Activated T-helper 1 cell treated with anti-CD3 and anti-CD28 coated beads, Interleukin-12 subunit alpha, Interleukin-12 subunit beta, Interleukin-2, Interleukin-4 antibody, amounts not matched to agents 30 ng/mL and 10 ng/mL and 1 ng/mL, durations not matched to agents 14 hours and 24 hours and 36 hours (primary cell): ENCODE measurements at places on chromosomes 2 and 18.

DNA sequence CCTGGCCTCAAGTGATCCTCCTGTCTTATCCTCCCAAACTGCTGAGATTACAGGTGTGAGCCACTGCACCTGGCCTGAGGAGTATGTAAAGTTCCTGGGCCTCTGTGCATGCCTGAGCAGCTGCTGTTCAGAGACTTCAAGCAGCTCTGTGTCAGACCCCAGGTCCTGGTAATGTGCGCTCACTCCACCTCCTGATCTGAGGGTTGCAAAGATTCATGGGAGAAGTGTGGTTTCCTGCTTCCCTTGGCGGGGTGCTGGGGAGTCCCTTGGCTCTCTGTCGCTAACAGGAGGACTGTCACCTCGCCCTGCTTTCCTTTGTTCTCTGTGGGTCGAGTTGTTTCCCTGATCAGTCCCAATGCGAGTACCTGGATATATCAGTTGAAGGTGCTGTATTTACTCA, 8.6 kb upstream of the IL36A start:
- peaks cover 17% of the 10 kb centered on the region for H3K36me3 ChIP-seq
- H3K4me3 ChIP-seq, result peak overlapping the region; percentile 48
- DNase-seq, result peak; percentile 81

- H3K4me1 ChIP-seq, result no peaks in the 10 kb centered on the region
- no peaks in the 10 kb centered on the region for H3K27me3 ChIP-seq
- no peak for DNase-seq
- H3K36me3 ChIP-seq, result no peaks in the 10 kb centered on the region
- H3K27ac ChIP-seq, result no peak overlapping the region
Observed at GRCh38 chr18:55999641-56000040, 411.6 kb upstream of the TCF4 start.

DNA sequence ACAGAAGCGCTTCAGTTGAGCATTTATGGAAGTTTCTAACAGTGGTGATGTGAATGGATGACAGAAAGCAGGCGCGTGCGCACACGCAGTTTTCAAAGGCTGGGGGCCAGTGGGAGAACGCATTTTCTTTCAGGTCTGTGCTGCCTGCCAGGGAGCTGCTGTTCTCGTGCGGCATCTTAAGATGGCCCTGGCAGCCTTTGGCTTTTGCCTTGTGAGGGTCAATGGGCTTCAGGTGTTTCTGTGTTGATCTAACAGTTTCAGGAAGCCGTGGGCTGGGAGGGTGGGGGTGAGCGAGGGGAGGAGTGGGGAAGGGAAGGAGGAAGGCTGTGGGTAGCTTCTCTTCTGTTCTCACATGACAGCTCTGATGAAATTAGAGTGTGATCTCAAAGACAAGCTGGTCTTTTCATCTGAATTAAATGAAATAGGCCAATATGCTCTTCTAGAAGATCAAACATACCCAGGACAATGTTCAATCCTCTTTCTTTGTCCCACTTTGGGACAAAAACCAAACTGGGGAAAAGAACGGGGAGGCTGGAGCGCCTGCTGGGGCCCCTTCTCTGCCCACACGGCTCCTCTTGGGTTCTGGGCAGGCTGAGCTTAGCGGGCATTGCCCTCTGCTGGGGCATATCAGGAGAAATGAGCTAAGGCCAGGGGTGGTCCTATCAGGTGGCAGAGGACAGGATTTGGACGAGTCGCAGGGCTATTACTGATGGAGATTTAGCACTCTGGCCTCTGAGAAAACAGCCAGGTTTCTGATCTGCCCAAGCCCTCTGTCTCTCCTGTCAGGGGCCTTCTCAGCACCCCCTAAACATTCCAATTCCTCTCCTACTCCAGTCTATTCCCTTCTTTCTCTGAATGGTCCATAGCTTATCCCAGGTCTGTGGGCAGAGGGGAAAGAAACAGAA, 126.2 kb upstream of the LGALSL start:
- H3K36me3 ChIP-seq, result no peaks in the 10 kb centered on the region
- H3K4me3 ChIP-seq, result peak overlapping the region; percentile 50
- peak overlapping the region; percentile 77 for H3K27ac ChIP-seq
- no peak for DNase-seq
- peaks cover 10% of the 10 kb centered on the region for H3K27me3 ChIP-seq

- peak; percentile 47 for DNase-seq
- peak overlapping the region; percentile 83 for H3K27ac ChIP-seq
- peaks cover 24% of the 10 kb centered on the region for H3K27me3 ChIP-seq
Observed at GRCh38 chr2:96870626-96871255, 861 bp upstream of the SEMA4C start.

DNA sequence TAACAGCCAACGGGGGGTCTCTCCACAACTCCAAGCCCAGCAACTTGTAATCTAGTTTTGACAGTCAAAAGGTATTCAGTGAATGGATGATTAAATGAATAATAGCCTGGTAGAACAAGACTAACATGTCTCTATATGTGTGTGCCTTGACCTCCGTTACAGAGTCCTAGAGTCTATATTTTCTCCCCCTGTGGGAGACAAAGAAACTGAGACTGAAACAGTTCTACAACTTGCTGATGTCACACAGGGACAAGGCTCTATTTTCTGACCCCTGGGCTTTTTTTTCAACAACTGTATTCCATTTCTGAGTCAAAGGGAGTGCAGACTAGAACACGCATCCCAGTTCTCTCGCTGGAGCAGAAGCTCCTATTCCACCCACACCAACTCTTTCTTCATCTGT, 223.6 kb upstream of the AGAP1 start:
- no peak for DNase-seq
- peaks cover 8% of the 10 kb centered on the region for H3K4me1 ChIP-seq
- no peak overlapping the region for H3K4me3 ChIP-seq
- H3K27ac ChIP-seq, result no peak overlapping the region
- peaks cover 49% of the 10 kb centered on the region for H3K27me3 ChIP-seq
- H3K36me3 ChIP-seq, result no peaks in the 10 kb centered on the region

GRCh38 chr2:139864821-139865302, 1084.7 kb upstream of the NXPH2 start:
- DNase-seq, result no peak
- no peak overlapping the region for H3K27ac ChIP-seq
- H3K4me3 ChIP-seq, result no peak overlapping the region
- no peaks in the 10 kb centered on the region for H3K36me3 ChIP-seq
- no peaks in the 10 kb centered on the region for H3K4me1 ChIP-seq

DNA sequence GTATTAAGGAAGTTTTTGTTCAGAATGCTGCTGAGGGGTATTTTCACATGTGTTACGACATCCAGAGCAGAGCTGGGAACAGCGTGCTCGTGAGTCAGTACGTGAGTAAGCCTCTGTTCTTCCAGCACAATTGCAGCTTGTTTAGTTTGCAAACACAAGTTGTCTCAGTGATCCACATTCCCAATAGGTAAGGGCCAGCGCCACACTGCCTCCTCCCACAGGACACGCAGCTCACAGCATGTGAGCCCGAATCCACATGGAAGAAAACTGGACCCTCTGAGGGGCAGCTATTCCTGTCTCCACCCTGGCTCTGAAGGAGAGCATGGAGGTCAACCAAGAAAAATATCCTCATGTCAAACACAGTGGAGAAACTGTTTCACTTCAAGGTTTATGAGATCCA, 173.9 kb upstream of the PID1 start:
- no peak overlapping the region for H3K27ac ChIP-seq
- H3K4me1 ChIP-seq, result no peaks in the 10 kb centered on the region
- no peaks in the 10 kb centered on the region for H3K27me3 ChIP-seq
- H3K4me3 ChIP-seq, result no peak overlapping the region

DNA sequence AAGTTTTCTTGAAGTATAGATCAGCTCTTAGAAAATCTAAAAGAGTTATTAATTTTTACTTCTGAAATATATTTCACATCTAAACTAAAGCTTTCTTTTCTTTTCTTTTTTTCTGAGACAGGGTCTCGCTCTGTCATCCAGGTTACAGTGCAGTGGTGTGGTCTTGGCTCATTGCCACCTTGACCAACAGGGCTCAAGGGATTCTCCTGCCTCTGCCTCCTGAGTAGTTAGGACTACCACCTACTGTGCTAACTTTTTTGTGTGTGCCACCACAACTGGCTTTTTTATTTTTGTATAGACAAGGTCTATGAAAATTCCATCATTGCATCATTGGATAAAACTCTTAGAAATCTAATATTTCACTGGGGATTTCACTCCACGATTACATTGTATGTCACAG, 10.0 kb upstream of the ALPG start:
- no peak overlapping the region for H3K4me3 ChIP-seq
- H3K4me1 ChIP-seq, result no peaks in the 10 kb centered on the region
- no peak for DNase-seq
- H3K27me3 ChIP-seq, result peaks cover 7% of the 10 kb centered on the region
- no peaks in the 10 kb centered on the region for H3K36me3 ChIP-seq

GRCh38 chr2:24015562-24016375, 5.9 kb downstream of the MFSD2B start:
- H3K36me3 ChIP-seq, result no peaks in the 10 kb centered on the region
- peaks cover 21% of the 10 kb centered on the region for H3K27me3 ChIP-seq
- no peak overlapping the region for H3K4me3 ChIP-seq
- DNase-seq, result no peak

- no peak for DNase-seq
- H3K27ac ChIP-seq, result peak overlapping the region; percentile 49
Observed at GRCh38 chr18:9333441-9334328, 888 bp upstream of the TWSG1 start.

DNA sequence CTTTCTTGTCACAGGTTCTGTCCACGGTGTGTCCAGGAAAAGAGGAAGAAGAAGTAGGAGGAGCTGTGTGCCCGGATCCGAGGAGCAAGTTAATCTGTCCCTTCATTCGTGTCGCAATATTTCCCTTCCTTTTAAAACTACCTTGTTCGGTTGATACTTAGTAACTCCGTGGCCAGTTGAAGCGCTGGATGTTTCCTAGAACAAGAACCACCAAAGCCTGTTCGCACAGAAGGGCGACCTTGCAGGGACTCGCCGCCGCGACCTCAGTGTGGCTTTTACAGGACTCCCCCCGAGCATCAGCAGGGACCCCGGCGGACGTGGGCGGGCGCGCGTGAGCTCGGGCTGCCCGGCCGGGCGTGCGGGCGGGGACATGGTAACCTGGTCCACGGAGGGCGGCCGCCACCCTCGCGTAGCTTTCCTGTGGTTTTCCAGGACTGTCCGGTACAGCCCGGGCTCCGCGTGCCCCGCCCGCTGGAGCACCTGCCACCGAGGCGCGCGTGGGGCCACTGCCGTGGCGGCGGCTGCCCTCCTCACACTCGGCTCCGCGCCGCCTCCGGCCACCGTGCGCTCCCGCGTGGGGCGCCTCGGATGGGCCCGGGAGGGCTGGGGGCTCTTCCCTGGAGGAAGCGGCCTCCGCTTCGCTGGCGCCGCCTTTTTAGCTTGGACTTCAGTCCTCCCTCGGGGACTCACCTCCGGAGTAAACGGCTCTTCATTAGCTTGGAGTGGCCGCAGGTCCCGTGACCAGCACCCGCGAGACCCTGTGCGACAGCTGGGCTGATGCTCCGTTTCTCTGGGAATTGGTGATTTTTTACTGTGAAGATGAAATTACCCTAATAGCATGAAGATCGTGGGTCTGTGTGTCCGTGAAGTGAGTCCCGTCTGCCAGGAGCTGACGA, 9.2 kb upstream of the D2HGDH start:
- no peak for DNase-seq
- no peak overlapping the region for H3K27ac ChIP-seq
- H3K27me3 ChIP-seq, result no peaks in the 10 kb centered on the region

- peaks cover 41% of the 10 kb centered on the region for H3K4me1 ChIP-seq
- no peak for DNase-seq
- H3K27ac ChIP-seq, result no peak overlapping the region
- H3K36me3 ChIP-seq, result peaks cover 4% of the 10 kb centered on the region
- H3K4me3 ChIP-seq, result no peak overlapping the region
- peaks cover 3% of the 10 kb centered on the region for H3K27me3 ChIP-seq
Observed at GRCh38 chr2:8494589-8494988, 187.3 kb upstream of the ID2 start.

- H3K27me3 ChIP-seq, result no peaks in the 10 kb centered on the region
- no peak for DNase-seq
- no peaks in the 10 kb centered on the region for H3K36me3 ChIP-seq
- H3K4me3 ChIP-seq, result no peak overlapping the region
Observed at GRCh38 chr2:111701266-111701665, 182.7 kb downstream of the ANAPC1 start.

DNA sequence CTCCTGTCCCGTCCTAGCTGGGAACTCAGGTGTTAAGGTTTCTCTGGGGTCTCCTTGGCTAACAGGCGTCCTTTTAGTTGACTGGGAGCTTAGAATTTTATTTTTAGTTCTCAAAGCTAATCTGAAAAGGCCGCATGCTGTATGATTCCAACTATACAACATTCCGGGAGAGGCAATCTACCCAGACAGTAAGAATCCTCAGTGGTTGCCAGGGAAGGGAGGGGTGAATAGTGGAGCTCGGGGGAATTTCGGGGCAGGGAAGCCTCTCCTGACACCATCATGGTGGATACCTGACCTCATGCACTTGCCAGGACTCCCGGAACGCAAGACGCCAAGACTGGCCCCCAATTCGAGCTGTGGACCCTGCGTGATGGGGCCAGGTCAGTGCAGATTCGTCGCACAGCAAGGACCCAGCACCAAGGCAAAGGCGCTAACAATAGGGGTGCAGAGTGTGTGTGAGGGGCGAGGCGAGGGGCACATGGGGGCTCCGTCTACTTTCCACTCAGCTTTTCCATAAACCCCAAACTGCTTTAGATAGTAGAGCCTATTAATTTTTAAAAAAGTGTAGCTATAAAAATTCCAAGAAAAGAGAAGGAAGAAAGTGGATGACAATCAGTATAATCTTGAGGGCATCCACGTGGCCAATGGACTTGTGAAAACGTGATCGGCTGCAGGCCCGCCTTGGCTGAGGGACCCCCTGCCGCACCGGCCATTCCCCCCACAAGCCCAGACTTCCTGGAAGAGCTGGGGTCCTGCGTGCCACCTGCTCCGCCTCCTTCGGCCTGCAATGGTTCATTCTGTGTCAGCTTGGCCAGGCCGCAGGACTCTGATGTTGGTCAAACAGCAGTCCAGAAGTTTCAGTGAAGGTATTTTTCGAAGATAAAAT, 17.3 kb downstream of the PDCD1 start:
- H3K4me3 ChIP-seq, result no peak overlapping the region
- peaks cover 5% of the 10 kb centered on the region for H3K36me3 ChIP-seq
- H3K4me1 ChIP-seq, result peaks cover 33% of the 10 kb centered on the region

DNA sequence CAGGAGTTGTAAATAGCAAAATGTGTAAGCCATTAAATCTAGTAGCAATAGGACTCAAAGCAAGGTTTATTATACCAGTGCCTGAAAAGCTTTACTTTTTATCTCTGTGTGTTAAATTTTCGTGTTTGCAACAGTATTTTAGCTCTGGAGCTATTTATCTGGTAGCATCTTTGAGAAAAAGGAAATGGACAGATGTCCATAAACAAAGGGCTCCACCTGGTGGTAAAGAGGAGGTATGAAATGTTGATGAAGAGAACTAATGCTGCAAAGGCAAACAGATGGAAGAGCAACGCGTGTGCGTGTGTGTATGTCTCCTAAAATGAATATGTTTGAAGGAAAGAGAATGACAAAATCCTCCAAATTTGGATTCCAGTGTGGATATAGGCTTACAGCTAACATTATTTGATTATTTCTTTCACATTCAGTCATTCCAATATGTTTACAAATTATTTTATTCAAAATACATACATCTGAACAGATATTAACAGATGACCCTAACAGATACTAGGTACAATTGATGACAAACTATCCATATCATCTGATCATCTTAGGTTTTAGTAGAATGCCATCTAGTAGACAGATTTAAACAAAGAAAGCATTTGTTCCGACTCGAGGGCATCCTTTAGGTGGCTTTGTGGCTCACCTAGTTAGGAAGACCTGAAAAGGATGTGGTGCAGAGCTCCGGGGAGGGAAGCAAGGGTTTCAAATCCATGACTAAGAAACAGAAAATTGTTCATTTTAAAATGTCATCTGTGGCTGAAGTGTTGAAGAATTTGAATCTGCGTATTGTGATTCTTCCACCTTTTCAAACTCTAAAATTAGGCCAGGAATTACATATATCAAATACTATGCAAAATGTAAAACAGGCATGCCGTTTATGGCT, 383.3 kb downstream of the MTX2 start:
- H3K36me3 ChIP-seq, result no peaks in the 10 kb centered on the region
- peaks cover 18% of the 10 kb centered on the region for H3K4me1 ChIP-seq
- no peak for DNase-seq
- peaks cover 46% of the 10 kb centered on the region for H3K27me3 ChIP-seq
